NCI-H1930 (cell line): ENCODE measurements at places on chromosomes 2 and 18.

DNA sequence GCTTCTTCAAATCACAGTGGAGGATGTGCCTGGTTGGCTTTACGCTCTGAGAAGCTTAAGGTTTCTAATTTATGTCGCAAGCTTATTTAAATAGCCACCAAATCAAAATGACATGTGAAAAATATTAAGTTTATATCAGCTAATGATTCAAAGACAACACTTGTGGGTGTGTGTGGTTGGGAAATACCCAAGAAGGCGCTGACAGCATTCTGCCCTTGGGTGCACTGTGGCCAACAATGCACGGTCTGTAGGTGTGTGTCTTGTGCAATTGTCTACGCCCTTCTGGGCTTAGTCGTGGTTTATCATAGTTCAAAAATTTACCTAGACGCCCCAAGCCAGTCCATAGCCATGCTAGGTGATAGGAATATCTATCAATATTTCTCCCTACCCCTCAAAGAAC, 60.9 kb downstream of the KCTD1 start:
- DNase-seq = no peak

- no peak for DNase-seq
Measured at GRCh38 chr2:220188031-220188430, 560.6 kb downstream of the SLC4A3 start.

- DNase-seq = no peak
Measured at GRCh38 chr2:121248766-121249343, 36.1 kb downstream of the TFCP2L1 start.

GRCh38 chr2:45789317-45789716, 137.8 kb downstream of the PRKCE start:
- no peak for DNase-seq

- no peak for DNase-seq
Measured at GRCh38 chr2:109148117-109148746, 19.2 kb downstream of the SH3RF3 start.
